ENCODE measurements at places on chromosomes 6 and 20. TPM values are rescaled to one million over a fixed set of nuclear protein-coding genes. Genes with fewer than 3 reads are reported as not detected.

MUC21 gene
- not detected for total RNA-seq

MACROD2 gene
- total RNA-seq = 2.4 TPM

DSP gene
- total RNA-seq = 468 TPM

SEMG1 gene
- total RNA-seq = not detected

SLC25A27 gene
- total RNA-seq = 4.3 TPM

RAET1L gene
- total RNA-seq = not detected

RIPOR2 gene
- 0.29 TPM for total RNA-seq

MCHR2 gene
- total RNA-seq = not detected

HAO1 gene
- 0.20 TPM for total RNA-seq

BANF2 gene
- not detected for total RNA-seq

MUCL3 gene
- not detected for total RNA-seq

SLC22A7 gene
- not detected for total RNA-seq

RNF182 gene
- total RNA-seq = 8.3 TPM

MCCD1 gene
- not detected for total RNA-seq

AMD1 gene
- total RNA-seq = 67.1 TPM

ASIP gene
- total RNA-seq = not detected

MYT1 gene
- total RNA-seq = not detected

GMPR gene
- total RNA-seq = 2.0 TPM

EYS gene
- total RNA-seq = 0.07 TPM

C6orf15 gene
- total RNA-seq = 4.6 TPM

HLA-DMB gene
- 0.11 TPM for total RNA-seq

DAAM2 gene
- 50.3 TPM for total RNA-seq

ADGB gene
- not detected for total RNA-seq

FLOT1 gene
- total RNA-seq = 77.6 TPM

LY6G6F gene
- not detected for total RNA-seq

FAM8A1 gene
- 19.5 TPM for total RNA-seq

DLL1 gene
- total RNA-seq = 1.6 TPM

GSTA3 gene
- total RNA-seq = not detected

PDE7B gene
- total RNA-seq = 0.27 TPM

OGFRL1 gene
- 32.4 TPM for total RNA-seq

PRKN gene
- total RNA-seq = 1.5 TPM

PRR18 gene
- total RNA-seq = not detected

RALGAPB gene
- total RNA-seq = 40.2 TPM

RGS17 gene
- total RNA-seq = 3.7 TPM

VPS16 gene
- 25.1 TPM for total RNA-seq

TMEM151B gene
- 0.09 TPM for total RNA-seq

ADGRG6 gene
- total RNA-seq = 89.2 TPM

ZKSCAN3 gene
- total RNA-seq = 8.0 TPM

RMND1 gene
- total RNA-seq = 25.9 TPM

CST2 gene
- total RNA-seq = 1.7 TPM

MAP7 gene
- total RNA-seq = 3.3 TPM

TRIM40 gene
- total RNA-seq = not detected

LMBRD1 gene
- total RNA-seq = 22.0 TPM

MAS1 gene
- total RNA-seq = not detected

ESR1 gene
- 0.05 TPM for total RNA-seq

PI3 gene
- not detected for total RNA-seq

FKBP1C gene
- total RNA-seq = 0.32 TPM

FRS3 gene
- 3.6 TPM for total RNA-seq

SH3BGRL2 gene
- 14.1 TPM for total RNA-seq

TMEM244 gene
- total RNA-seq = not detected

OVOL2 gene
- total RNA-seq = 0.57 TPM

FLRT3 gene
- 6.9 TPM for total RNA-seq

DSN1 gene
- total RNA-seq = 6.1 TPM

SUMO4 gene
- 1.6 TPM for total RNA-seq

LY6G6D gene
- not detected for total RNA-seq

ZFP57 gene
- 0.36 TPM for total RNA-seq

RPP40 gene
- total RNA-seq = 16.6 TPM

KIAA0408 gene
- 19.6 TPM for total RNA-seq

ZNF337 gene
- total RNA-seq = 15.6 TPM

BMP2 gene
- 9.2 TPM for total RNA-seq
